Small intestine (tissue), 16 donors: ENCODE measurements at places on chromosomes 2 and 18.

DNA sequence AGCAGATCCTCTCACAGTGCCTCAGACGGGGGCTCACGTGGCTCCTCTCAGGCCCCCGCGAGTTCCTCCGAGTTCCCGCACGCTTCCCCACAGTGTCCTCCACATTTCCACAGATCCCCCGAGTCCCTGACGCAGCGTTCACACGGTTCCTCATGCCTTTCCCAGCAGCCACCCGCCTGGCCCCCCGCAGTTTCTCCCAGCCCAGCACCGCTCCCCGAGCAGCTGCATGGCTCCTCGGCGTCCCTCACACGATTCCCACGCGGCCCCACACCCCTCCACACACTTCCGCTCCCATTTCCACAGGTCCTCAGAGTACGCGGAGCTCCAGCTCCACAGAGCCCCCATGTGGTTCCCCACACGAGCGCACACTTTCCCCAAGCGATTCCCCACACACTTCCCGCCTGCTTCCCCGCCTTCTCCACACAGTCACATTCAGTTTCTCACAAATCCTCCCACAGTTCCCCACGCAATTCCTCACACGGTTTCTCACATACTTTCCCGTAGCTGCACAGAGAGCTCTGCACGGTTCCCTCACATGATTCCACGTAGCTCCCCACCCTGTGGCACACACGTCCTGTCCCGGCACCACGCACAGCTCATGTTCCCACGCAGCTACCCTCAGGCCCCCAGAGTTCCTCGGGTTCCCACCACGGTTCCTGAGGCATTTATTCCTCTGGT is 39.9 kb downstream of the KIF1A start:
- no peak for DNase-seq

GRCh38 chr2:168224346-168224745 is 23.0 kb downstream of the STK39 start:
- DNase-seq: no peak

DNA sequence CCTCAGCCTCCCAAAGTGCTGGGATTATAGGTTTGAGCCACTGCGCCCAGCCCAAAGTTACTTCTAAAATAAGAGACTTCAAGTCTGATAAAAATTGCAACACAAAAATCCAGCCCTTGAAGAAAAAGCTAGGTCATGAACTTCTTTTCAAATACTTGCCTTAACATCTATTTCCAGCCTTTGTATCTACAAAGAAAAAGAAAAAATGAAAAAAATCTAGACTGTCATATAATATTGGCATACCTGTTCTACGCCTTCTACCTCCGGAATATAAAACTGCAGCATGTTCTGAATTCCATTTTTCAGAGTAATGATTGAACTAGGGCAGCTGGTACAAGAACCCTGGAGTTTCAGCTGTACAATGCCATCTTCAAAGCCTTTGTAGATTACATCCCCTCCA is 13.1 kb upstream of the GFPT1 start:
- DNase-seq: no peak

- DNase-seq: peak; percentile 11
Measured at GRCh38 chr2:190216829-190217228, 102.8 kb downstream of the HIBCH start.

DNA sequence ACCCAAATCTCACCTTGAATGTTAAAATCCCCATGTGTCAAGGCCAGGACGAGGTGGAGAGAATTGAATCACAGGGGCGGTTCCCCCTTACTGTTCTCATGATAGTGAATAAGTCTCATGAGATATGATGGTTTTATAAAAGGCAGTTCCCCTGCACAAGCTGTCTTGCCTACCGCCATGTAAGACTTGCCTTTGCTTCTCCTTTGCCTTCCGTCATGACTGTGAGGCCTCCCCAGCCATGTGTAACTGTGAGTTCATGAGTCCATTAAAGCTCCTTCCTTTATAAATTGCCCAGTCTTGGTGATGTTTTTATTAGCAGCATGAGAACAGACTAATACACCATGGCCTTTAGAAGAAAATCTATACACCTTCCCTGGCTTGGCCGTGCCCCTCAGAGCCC is 7.4 kb upstream of the MBP start:
- DNase-seq: no peak

GRCh38 chr18:25518716-25519053 is 166.7 kb upstream of the ZNF521 start:
- DNase-seq: no peak

DNA sequence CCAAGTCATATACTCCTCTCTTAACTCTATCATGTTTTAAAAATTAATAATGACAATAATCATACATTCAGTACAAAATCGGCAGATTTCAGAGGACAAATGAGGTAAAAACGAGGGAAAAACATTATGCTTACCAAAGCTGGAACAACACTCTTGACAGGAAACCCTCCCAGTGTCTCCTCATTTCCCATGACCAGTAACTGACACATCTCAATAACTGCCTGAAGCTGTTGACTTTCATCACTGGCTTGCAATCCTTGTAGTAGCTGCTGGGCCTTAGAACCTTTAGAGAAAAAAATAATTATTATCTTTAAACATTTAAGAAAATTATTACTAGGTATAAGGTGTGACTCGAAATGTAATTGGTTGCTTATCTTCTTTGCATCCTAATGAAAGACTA is 103.6 kb downstream of the TRIP12 start:
- no peak for DNase-seq

DNA sequence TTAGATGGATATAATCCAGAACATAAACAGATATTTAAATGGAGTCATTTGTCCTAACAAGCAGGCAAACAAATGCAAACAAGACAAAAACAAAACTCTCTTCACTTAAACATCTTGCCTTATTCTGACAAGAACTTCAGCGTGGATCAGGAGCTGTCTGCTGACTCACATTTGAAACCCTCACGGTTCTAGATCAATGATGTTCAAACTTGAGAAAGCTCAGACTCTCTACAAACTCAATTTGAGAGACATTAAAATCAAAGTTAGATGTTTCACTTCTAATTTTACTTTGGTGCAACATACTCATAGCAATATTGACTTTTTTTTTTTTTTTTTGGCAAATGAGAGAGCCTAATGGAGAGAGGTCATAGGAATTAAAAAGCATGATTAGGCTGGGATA is 362.8 kb upstream of the SLC14A2 start:
- DNase-seq: no peak

DNA sequence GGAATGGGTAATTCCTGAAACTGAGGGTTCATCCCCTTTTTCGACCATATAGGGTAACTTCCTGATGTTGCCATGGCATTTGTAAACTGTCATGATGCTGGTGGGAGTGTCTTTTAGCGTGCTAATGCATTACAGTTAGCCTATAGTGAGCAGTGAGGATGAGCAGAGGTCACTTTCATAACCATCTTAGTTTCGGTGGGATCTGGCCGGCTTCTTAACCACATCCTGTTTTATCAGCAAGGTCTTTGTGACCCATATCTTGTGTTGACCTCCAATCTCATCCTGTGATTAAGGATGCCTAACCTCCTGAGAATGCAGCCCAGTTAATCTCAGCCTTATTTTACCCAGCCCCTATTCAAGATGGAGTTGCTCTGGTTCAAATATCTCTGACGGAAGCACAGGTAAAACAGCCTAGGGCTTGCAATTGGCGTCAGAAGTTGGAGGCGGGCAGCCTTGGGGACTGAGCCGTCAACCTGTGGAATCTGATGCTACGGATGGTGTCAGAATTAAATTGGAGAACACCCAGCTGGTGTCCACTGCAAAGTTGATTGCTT is 19.5 kb downstream of the RALBP1 start:
- no peak for DNase-seq

- no peak for DNase-seq
Measured at GRCh38 chr2:174826051-174826450, 61.8 kb upstream of the CHRNA1 start.

DNA sequence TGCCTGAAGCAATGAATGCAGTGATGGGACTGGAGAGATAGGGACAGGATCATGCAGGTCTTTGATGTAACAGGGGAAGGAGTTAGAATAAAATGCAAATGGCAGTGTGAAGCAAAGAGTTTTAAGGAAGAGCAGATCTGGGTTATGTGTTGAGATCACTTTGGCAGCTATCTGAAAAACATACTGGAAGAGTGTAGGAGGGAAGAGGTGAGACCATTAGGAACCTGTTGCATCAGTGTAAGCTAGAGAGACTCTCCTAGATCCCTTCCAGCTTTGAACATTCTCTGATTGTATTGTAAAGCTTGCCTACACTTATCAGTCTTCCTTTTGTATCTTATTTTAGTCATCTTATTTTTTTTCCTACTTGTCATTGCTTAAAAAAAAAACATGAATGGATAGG is 10.5 kb downstream of the ACVR2A start:
- no peak for DNase-seq

- DNase-seq: no peak
Measured at GRCh38 chr18:34023471-34023870, 201.2 kb downstream of the NOL4 start.

GRCh38 chr18:58045242-58046092 is 1.4 kb downstream of the NEDD4L start:
- DNase-seq: peak; percentile 86

- DNase-seq: no peak
Measured at GRCh38 chr18:54945576-54946125, 13.6 kb downstream of the CCDC68 start.

DNA sequence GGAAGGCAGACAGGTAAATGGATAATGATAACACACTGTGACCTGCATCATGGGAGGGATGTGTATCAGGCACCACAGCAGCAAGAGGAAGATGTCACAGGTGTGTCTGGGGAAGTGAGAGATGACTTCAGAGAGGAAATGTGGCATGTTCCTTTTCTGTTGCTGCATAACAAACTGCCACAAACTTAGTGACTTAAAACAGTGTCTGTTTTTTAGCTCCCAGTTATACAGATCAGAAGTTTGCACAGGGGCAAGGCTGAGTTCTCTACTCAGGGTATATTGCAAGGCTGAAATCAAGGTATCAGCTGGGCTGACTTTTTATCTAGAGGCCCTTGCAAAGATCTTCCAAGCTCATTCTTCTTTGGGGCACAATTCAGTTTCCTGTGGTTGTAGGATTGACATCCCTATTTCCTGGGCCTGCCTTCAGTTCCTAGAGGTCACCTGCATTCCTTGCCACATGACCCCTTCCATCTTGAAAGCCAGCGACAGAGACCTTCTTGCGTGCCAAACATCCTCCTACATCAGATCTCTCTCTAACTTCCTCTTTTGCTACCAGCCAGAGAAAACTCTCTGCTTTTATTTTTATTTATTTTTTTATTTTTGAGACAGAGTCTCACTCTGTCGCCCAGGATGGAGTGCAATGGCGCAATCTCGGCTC is 2.1 kb upstream of the MAP3K2 start:
- no peak for DNase-seq

DNA sequence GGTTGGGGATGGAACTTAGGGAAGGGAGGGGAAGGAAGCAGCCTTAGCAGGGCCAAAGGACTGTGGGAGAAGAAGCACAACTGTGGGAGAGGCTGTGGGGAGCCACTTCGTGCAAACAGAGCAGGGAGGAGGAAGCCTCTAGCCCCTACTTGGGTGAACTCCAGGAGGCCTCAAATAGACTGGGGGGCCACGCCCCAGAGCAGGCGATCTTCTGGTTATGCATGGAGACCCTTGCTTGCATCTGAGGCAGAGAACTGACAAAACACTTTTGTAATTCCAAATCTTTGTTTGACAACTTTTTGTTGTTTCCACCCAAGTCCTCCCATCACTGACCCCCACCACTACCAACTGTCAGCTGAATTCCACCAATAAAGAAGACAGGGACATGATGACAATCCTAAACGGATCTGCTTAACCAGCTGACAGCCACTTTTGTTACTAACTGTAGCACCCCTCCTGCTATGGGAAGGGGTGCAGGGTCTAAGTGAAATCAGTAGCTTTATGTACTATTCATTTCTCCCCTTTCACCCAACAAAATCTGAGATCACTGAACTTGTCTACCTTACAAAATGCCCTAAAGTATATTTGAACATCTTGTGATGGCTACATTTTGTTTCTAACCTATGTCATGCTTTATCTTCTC is 80.5 kb upstream of the CPO start:
- DNase-seq: no peak

- DNase-seq: peak; percentile 69
Measured at GRCh38 chr2:64525317-64525613, 1.1 kb downstream of the AFTPH start.

GRCh38 chr2:6446938-6447608 is 418.6 kb downstream of the CMPK2 start:
- no peak for DNase-seq

DNA sequence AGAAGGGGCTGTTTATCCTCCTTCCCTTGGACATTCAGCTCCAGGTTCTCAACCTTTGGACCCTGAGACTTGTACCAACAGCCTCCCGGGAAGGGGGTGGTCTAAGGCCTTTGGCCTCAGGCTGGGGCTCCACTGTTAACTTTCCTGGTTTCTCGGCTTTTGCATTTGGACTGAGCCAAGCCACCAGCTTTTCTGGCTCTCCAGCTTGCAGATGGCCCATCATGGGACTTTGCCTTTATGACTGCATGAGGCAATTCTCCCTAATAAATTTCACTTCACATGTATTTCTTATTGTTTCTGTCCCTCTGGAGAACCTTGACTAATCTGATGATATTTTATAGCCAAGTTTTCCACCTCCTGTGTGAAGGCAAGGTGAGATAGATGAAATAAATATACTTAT is 180.8 kb downstream of the PPP1R1C start:
- no peak for DNase-seq

DNA sequence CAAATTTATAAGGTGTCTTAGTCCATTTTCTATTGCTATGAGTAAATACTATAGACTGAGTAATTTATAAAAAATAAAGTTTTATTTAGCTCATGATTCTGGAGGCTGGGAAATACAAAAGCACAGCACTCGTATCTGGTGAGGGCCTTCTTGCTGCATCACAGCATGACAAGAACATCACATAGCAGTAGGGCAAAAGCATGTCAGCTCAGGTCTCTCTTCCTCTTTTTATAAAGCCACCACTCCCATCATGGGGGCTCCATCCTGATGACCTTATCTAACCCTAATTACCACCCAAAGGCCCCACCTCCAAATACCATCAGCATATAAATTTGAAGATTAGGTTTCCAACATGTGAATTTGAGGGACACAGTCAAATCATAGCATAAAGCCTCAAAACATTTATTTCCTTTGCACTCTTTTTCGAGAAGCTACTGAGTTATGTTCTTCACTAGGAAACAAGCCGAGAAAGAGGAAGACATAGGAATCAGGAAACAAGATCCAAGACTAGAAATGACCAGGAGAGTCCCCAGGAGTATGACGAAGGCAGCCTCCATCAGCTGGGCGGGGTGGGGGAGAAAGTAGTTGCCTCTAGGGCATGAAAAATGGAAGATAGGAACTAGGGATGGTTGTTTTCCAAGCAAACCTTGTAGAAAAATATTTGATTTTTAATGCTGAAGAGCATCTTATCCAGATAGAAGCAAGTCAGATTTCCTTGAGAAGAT is 24.1 kb upstream of the NABP1 start:
- DNase-seq: no peak

DNA sequence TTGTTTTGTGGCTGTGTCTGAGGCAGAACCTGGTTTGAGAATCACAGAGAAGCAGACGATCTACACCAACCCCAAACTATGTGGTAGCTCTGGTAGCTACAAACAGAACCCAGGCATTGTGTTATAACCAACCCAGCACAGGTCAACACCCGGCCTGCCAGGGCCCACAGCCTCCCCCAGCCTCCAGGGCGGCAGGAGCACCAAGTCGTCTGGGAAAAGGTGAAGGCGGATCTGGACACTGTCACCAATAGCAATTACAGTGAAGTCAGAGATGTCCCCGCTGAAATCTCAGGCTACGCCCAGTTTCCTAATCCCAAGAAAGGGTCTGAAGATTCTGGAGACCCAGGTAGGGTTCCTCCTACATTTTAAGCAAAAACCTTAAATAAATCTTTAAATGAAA is 3.6 kb downstream of the HJURP start:
- DNase-seq: no peak

GRCh38 chr18:55588111-55588869 is at the start of gene TCF4:
TSS of gene TCF4 (minus strand) at chr18:55588192. CDS start at chr18:55587116, 1,076 bp downstream.
- DNase-seq: peak; percentile 11

GRCh38 chr18:48974304-48975119 is 23.7 kb upstream of the SMAD7 start:
- DNase-seq: no peak
